ENCODE measurements at places on chromosomes 6 and 20.

DNA sequence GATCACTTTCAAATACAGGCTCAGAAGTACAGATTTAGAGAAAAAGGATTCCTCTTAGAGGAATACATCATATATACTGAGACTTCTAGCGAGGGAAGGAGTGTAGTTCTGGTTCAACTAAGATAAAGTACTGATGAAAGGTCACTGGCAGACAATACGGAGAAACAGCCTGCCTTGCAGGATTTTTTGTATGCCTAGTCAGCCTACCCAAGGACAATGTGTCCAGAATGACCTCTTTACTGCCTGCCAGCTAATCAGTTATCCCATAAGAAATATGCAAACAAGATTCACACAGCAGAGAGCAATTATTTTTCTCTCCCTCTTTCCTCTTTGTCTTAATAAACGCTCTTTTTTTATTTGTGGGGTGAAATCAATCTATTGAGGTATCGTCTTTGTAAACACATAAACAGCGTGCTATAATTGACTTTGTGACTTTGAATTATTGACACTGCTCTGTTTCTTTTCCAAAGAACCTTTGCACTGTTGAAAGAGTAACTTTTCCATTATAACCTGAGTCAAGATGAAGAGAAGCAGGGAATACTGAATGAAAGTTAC lies 1.4 kb upstream of the TSPYL4 start:
- DNase-seq: no peak

DNA sequence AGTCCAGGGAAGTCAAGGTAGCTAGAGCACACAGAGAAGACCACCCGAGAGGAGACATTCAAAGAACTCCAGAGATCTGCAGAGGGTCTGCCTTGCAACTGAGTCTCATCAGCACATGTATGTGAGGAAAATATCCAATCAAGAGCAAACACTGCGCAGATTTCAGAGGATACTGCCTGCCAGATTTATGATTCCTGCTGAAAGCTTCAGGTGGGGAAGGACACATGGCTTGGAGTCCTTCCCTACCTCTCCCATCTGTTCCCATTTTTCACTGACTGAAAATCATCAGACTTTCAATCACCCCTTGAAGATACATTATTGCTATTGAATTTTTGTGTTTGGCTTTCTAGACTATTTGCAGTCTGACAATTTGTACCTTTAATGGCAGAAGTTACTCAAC lies 7.6 kb upstream of the KIAA1586 start:
- DNase-seq: no peak

- DNase-seq: no peak
Measured at GRCh38 chr6:40210628-40211056, 276.4 kb upstream of the MOCS1 start.

DNA sequence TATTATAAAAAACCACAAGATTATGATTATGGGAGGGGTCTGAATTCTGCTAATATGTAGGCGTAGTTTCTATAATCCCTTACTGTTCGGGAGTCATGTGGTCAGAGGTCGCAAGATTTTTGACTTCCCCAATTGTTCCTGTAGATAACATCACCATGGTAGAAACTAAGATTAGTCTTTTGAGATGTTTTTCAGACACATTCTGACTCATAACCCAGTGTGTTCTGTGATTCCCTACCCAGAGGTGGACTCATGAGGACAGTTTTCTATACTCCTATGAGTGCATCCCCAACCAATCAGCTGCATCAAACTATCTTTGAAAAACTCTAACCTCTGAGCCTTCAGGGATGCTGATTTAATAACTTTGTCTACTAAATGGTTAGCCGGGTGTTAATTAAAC lies 175.5 kb downstream of the RFPL4B start:
- no peak for DNase-seq

- DNase-seq: no peak
Measured at GRCh38 chr20:24001712-24002405, 13.3 kb upstream of the GGTLC1 start.

DNA sequence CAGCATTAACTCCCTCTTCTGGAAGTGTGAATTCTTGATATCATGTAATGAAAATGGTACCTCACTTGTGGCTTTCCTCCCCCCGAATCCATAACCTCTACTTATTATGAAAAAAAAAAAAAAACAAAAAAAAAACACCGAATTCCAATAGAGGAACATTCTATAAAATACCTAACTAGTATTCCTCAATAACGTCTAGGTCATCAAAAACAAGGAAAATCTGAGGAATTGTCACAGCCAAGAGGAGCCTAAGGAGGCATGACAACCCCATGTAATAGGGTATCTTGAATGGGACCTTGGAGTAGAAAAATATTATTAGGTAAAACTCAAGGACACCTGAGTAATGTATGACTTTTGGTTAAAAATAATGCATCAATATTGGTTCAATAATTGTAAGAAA lies 38.9 kb upstream of the POLR1H start:
- DNase-seq: no peak

- DNase-seq: no peak
Measured at GRCh38 chr20:31759836-31760518, 20.9 kb downstream of the TPX2 start.

DNA sequence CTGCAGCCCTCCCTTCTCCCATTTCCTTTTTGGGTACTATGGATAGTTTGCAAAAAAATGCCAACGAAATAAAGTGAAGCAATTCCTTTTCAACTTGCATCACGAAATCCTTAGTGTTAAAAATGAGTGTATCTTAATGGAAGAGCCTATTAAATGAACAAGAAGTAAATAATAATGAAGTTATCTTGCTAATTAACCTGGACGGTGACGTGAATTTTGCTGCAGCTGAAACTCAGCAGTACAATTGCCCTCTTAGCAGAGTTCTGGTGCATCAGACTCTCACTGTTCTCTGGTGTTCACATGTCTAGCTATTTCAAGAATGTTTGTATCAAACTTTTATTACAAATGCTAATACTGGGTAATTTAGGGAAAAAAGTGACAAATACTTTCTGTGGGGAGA lies 119.7 kb upstream of the HDAC2 start:
- DNase-seq: no peak

DNA sequence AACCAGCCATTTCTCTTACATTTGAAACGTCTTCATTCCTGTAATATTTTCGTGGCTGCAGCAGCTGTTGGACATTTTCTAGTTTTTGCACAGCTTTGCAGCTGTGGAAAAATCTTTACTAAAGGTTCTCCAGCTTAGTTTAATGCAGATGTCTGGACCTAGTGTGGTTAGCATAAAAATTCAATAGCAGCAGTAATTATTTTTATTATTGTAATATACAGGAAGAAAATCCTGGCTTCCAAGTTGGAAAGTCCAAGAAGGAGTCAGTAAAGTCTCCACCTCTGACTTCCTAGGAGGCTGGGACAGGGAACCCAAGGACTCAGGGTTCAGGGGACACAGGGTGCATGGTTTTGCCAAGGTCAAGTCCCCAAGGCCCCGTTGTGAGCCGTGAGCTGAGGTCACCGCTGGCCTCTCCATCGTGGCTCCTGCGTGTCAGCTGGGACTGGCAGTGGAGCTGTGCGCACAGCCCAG lies 230.6 kb downstream of the FNDC1 start:
- no peak for DNase-seq

GRCh38 chr6:75149240-75149639 lies 56.6 kb downstream of the COL12A1 start:
- DNase-seq: no peak

- no peak for DNase-seq
Measured at GRCh38 chr6:11413117-11413687, 124.3 kb upstream of the TMEM170B start.

GRCh38 chr6:87357479-87358196 lies 13.0 kb downstream of the C6orf163 start:
- DNase-seq: peak; percentile 2

- DNase-seq: no peak
Measured at GRCh38 chr20:53299831-53300230, 293.8 kb downstream of the ZNF217 start.

DNA sequence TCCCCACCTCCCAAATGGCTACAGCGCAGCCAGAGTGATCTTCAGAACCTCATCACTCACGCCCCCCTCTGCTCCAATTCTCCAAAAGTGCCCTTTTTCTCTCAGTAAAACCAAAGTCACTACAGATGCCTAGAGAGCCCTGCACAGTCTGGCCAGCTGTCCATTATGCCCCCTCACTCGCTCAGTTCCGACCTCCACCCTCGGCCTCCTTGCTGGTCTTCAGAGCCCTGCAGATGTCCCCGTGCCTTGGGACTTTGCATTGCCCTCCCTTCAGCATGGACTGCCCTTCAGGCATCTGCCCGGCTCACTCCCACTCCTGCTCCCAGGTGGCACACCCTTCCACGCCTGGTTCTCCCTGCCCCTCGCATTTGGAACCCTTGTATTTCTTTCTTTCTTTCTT lies 1.1 kb upstream of the RAET1E start:
- DNase-seq: no peak

DNA sequence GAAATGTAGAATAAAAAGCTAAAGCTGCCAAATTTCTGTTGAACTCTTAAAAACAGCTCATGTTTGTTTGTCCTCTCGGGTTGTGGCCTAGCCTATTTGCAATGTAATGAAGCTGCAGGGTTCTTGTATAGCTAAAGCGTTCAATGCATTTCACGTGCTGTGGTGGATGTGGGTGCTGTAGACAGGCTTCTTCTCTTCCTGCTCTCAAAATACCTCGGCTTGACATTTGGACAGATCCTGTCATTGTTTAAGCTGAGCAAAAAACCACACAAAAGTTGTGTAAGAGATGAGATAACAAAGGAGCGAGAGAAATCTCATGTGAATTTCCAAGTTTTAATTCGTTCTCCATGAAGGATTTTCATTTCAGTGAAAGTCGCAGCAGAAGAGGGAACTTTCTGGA lies 196.3 kb upstream of the UST start:
- no peak for DNase-seq

- DNase-seq: no peak
Measured at GRCh38 chr20:58366866-58367265, 22.2 kb upstream of the VAPB start.

DNA sequence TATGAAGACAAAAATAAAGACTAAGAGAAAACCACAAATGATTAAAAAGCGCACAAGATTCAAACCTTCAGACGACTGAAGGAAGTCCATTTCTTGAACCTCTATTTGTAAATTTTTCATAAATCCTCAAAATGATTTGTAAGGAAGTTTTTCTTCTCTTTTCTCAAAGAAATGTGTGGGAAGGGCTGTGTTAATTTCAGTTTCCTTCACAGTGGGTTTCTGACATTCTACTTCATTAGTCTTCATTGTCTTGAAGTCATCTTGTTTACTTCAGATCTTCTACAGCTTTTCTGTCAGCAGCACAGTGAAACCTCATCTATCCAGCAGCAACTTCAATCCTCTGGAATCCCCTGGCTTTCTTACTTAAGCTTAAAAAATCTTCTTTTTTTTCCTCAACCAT lies 87.6 kb upstream of the MYLIP start:
- DNase-seq: no peak

DNA sequence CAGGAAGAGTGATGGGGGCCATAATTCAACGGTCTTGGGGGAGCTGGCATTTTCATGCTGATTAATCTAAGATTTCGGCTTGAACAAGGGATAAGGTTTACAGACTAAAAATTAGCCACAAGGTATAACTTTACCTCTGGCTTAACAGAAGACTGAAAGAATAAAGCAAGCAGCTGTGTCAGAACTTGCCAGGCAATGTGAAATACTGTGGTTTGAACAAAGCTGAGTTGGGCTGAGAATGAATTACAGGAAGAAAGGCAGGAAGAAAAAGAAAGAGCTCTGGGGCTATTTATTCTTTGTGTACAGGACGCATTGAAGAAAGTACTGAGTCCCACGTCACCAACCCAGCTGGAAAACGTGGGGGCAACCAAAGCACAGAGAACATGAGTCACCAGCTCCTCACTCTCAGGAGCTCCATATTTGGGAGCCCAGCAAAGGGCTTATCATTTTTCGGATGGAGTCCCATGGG lies 121.5 kb upstream of the NEDD9 start:
- DNase-seq: no peak

DNA sequence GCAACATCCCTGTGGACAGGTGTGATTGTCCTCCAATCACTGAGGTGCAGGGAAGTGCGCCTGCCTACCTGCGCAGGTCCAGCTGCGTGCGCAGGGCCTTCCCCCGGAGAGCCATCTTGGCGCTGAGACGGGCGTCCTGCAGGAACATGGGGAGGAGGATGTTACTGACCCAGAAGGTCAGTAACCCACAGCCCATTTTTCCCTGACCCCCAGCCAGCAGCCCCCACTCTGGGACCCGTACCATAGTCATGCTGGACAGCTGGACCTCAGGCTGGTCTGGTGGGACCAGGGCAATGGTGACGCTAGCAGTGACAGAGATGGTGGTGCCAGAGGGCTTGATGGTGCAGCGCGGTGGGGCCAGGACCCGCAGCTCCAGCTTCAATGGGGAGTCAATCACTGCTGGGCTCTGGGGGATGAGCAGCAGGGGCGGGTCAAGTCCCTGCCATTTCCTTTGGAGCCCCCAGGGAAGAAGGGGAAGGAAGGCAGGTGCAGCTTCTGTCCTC lies 9.7 kb downstream of the PLTP start:
- DNase-seq: no peak

- DNase-seq: no peak
Measured at GRCh38 chr6:18034798-18035202, 47.4 kb upstream of the KIF13A start.

GRCh38 chr6:96235927-96236326 lies 220.2 kb downstream of the FUT9 start:
- no peak for DNase-seq

- DNase-seq: no peak
Measured at GRCh38 chr20:53576586-53577318, 16.9 kb downstream of the ZNF217 start.

DNA sequence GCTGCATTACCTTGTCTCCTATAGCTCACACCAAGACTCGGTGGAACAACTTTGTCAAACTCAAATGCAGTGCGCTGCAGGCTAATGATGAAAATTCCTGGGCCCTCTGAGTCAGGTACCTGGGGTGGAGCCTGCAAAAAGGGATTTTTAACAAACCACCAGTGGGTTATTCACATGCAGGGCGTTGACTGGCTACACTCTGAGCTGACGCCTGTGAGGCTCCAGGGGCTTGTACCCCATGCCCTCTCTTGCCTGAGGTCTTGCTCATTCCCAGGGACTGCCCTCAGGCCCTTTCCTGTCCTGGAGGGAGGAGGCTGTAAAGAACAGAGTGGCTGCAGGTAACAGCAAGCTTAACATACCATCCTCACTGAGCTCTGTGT lies 9.2 kb downstream of the GTSF1L start:
- no peak for DNase-seq

- no peak for DNase-seq
Measured at GRCh38 chr20:18805881-18806280, 7.7 kb upstream of the SCP2D1 start.

DNA sequence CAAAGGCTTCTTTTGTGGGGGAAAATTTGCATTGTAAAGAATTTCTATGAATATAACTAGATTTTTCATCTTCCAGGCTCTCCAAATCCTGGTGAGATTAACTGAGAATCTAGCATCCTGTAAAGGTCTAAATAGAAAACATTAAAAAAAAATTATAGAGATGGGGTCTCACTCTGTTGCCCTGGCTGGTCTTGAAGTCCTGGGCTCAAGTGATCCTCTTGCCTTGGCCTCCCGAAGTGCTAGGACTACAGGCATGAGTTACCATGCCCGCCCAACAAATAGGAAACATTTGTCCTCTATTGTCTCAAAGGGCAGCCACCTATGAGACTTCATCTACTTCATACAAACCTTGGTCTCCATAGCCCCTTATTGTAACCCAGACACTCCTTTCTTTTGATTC lies 25.2 kb upstream of the NCOA3 start:
- DNase-seq: no peak

GRCh38 chr6:6968357-6968730 lies 139.4 kb upstream of the RREB1 start:
- no peak for DNase-seq

- no peak for DNase-seq
Measured at GRCh38 chr6:64294034-64294433, 658.4 kb downstream of the PHF3 start.
